ENCODE measurements at places on chromosomes 4 and X.

GRCh38 chr4:23322732-23323131, 567.1 kb downstream of the PPARGC1A start:
- no peak for DNase-seq

DNA sequence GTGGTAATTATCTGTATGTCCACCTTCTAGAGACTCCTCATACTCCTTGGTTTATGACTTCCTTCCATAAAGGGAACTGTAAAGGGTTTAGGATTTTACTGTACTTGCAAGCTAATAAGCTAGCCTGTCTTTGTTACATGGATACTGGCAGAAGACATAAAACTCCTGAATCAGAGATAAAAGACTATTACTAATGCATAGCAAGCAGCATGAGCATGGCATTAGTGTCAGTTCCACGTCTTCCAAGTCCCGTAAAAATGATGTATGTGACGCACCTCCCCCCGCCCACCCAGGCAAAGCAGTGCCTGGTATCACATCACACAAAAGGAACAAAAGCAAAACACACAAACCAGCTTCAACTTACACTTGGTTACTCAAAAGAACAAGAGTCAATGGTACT, 71.0 kb downstream of the SLC10A6 start:
- DNase-seq = no peak

DNA sequence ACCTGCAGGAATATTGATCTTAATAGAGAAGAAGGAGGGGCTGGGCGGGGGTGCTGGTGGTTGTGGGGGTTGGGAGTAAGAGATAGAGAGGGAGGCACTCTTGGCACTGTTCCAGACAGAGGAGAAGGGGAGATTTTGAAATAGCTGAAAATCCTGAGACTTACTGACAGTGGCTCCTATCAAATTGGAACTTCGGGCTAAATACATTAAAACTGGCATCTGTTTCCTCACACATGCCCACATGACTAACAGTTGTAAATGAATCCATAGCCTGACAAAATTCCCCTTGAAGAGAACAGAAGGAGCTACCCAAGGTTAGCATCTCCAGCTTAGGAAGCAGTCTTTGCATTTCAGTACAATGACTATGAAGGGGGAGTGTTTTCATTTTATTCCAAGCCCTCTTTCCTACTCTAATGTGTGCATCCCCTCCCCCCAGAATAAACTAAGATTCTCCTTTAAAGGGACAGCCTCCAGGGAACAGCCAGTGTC, 1.4 kb downstream of the DCX start:
- no peak for DNase-seq

DNA sequence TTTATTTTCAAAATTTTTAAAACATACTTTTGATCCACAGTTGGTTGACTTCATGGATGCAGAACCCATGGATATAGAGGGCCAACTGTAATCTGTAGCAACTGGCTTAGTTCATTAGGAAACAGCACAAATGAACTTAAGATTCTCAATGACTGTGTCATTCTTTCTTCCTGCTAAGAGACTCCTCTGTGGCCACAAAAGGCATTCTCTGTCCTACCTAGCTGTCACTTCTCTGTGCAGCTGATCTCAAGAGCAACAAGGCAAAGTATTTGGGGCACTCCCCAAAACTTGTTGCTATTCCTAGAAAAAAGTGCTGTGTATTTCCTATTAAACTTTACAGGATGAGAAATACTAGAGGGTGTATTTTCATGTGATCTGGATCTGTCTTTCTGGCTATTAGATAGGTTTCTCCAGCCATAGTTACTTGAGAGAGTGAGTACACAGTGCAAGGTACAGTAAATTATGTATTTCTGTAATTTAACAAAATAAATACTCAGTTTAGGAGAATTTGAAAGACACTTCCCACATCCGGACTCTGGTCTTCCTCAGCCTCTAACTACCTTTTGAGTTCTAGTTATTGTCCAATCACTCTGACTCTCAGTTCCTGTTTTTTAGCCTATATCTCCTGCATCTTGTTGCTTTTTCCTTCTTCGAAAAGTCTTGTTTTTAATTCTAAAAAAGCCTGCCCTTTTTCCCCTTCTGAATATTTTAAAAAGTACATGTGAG, 21.8 kb downstream of the TLR2 start:
- no peak for DNase-seq

- DNase-seq = no peak
These were observed 39.8 kb downstream of the BBS12 start for GRCh38 chr4:122772311-122772710.

- no peak for DNase-seq
These were observed 148.6 kb downstream of the SLC4A4 start for GRCh38 chr4:71487344-71487920.

DNA sequence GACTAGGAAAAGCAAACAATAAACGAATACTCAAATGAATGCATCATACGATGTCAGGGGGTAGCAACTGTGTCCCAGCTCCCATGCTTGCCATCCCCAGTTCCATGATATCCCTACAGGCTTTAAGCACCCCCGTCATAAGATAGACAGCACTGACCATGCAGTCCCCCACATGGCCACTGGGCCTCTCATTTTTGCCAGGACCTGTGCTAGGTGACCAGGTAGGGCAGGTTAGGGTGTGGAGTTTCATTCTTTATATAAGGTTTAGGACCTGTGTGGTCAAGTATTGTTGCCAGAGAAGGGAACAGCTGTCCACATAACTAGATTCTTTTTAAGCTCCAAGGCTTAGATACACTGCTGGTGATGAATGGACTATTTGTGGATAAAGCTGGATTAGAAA, 9.7 kb downstream of the PPEF2 start:
- DNase-seq = no peak
